ENCODE measurements at places on chromosomes 3 and 15.

DNA sequence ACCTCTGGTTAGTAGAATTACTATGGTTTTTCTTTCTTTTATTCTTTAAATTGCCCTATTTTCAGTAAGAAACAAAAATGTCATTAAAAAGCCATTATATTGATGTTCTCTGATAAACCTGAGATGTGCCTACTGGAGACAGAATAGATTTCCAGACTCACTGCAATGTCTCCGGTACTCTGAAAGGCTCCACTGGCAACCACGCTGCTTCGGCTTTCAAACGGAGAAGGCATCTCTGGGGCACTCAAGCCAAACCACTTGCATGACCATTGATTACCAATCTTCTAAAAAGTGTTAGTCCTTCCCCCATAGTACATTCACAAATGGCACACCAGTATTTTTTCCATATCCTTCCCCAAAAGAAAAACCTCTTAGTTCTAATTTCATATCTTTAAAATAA, 82.6 kb downstream of the CBLB start:
- DNase-seq: no peak

DNA sequence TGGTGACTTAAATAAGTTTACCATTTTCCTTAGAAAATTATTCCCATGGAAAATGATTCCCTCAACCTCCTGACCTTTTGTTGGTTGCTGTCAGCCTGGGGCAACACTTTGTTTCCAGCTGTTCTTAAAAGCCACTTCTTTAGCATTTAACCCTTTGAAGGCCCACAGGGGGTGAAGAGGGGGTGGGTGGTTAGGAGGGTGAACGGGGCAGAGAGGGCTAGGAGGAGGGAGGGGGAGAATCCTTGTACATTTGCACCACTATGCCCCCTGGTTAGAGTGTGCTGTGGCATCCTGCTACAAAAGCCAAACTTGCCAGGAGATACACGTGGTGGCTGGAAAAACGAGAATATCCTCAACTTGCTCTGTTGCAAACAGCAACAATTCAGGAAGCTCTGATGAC, 273.2 kb upstream of the RGMA start:
- no peak for DNase-seq

DNA sequence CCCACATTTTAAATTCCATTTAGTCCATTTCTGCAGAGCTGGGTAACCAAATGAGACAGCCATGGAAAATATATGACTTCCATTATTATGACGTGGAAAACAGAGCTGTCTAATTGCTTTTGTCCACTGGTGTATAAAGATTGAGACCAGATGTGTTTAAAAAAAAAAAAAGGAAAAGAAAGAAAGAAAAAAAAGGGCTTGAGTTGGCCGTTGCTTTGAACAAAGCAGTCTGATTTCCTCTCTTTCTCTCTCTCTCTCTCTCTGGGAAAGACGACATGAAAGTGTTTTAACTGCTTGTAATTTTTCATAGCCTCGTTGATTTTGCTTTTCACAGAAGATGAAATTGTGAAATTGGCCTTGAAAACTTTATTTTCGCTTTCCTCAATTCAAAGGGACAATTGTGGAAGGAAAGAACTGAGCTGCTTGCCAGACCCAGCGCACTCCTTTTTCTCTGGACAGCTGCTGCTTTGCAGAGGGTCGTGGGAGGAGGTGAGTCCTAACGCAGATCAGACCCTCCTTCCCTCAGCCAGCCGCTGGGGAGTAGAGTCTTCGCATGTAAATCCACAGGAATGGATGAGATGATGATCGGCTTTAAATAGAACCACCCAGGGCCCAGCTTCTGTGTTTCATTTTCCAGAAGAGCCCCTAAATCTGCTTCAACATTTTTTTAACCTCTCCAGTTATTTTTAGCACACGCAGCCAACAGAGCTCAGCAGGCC, 42.8 kb upstream of the UBE2E1 start:
- no peak for DNase-seq

- no peak for DNase-seq
Measured at GRCh38 chr3:49122886-49123545, 2.4 kb upstream of the USP19 start.

DNA sequence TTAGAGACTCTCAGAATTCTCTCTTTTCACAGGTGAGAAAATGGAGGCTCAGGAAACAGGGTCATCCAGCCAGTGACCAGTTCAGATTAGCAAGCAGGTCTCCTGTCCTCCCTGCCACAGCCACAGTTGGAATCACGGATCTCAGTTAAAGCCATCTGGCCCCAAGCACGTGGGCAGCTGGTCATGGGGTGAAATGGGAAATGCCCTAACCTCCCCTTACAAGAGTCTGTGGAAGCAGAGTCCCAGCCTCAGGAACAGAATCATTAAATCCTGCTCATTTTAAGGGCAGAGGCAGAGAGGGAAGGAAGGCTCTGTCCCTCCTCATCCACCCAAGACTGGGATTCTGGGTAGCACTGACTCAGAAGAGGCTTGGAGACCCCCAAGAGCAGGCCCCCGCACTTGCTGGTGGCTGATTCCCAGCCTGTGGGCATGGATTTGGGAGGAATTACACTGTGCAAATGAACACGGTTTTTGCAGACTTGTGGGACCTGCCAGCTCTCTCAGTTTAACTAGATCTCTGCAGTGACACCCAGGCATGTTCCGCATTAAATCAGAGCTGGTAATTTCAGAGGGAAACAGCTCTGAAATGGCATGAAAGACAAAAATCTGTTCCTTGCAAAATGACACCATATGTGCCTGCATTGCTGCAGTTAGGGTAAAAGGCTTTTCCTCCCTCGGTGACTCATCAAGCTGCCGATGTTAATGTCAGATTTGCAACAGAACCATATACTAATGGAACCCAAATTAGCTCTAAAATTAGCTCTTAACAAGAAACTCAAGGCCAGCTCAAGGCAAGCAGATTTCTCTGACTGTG, 89.0 kb downstream of the BDH1 start:
- no peak for DNase-seq

DNA sequence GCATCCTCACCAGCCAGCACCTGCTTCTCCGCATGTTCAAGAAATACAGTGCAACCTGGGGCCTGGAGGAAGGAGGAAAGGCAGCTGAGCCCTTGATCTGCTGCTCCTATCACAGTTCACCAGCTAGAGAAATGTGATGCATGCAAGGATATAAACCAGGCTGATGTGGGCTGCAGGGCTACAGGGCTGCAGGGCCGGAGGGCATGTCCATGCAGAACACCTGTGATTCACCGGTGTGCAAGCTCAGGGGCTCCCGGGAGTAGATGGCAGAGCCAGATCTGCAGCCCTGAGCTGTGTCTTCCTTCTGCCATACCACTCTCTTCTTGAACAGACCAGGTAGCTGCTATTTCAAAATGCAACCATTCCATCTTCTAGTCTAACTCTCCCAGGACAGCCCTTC, 84.9 kb downstream of the HMG20A start:
- DNase-seq: no peak

DNA sequence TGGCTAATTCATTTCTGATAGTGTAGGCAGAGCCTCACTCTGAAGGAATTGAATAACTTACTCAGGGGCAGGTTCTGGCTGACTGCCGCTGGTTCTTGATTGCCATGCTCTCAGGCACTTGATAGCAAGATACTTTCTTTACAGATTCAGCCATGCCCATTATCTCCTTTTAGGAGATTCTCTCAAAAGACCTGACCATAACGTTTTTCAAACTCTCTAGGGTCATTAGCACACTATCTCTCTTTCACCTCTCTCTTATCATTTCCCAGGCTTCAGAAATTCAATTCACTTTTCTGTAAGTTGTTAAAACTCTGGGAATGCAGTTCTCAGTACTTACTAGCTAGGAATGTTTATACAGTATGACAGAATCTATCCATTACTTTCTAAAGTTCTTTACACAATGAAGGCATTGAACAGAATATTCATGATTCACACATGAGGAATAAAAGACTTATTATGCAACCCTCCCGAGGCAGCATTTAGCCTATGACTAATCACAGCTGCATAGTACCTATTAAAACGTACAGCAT, 850.3 kb upstream of the CADM2 start:
- DNase-seq: no peak

DNA sequence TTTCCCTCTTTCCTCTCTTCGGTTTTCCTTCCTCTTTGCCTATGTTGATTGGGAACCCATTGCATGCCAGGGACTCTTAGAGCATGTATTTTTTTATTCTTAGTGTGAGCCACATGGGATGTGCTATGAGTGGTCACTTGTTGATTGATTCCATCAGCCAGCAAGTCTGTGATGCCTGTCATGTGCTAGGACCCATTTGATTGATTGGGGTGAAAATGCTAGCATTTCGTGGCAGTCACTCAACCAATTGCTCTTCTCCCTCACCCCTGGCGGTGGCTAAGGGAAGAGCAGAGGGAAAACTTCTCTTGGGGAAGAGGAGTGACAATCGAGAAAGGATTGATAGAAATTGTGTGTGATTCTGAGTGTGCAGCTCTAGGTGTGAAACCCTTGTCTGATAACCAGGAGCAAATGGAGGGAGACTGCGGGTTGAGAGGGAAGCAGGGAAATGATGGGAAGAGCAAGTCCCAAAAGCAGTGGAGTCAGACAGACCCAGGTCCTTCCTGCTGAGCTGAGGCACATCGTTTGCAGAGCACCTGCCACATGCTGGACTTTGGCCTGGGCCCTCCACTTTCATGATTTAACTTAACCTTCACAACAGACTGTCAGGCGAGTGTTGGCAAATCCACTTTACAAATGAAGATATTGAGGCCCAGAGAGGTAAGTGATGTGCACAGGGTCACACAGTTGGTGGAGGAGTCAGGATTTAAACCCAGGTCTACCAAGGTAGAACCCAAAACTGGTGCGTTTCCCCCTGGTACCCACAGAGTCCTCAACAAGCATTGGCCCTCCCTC, 40.0 kb downstream of the SLC6A11 start:
- DNase-seq: no peak

GRCh38 chr3:50155491-50155878, 361 bp downstream of the SEMA3F start:
- no peak for DNase-seq

DNA sequence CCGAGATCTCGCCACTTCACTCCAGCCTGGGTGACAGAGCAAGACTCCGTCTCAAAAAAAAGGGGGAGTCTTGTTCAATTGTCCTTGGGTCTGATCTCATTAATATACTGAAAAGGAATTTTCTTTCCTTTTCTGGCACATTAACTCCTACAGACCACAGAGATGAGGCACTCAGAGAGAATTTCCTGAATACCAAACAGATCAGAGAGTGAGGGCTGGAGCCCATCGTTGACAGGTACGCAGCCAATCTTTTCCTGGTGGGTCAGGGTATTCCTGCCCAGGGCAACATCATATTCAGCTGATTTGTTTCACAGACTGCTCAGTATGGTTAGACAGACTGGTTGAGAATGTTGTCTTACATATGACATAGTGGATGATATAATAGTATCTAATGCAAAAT, 82.8 kb upstream of the TNFSF10 start:
- DNase-seq: no peak

GRCh38 chr3:107370907-107371306, 6.3 kb upstream of the CCDC54 start:
- no peak for DNase-seq

- no peak for DNase-seq
Measured at GRCh38 chr3:99470841-99471240, 167.6 kb upstream of the COL8A1 start.

GRCh38 chr15:48855501-48856440, 22.2 kb upstream of the EID1 start:
- no peak for DNase-seq

DNA sequence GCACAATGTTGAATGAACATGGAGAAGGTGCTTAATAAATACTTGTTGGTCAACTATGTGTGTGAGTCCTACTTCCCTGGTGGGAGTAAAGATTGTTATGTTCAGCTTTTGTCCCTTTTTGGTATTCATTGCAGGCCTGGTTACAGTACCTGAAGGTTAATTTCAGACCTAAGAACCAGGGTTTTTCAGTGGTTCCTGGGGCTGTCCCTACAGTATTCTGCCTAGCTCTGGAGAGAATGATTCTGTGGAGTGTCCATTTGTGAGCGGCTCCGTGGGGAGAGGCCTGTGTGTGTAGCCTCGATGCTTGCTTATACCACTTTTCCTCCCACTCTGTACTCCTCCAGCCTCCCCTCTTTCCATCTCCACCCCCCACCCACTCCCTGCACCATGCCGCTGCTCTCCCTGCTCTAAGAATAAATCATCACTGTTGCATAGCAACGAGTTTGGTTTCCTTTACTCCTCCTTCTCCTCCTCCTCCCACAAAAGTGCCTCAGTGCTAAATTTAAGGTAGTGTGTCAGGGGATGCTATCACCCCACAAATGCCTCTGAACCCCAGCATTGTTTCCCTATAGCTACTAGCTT, 150.6 kb upstream of the ROPN1 start:
- no peak for DNase-seq

GRCh38 chr3:66107855-66108254, 69.1 kb upstream of the MAGI1 start:
- no peak for DNase-seq

- no peak for DNase-seq
Measured at GRCh38 chr3:6860149-6860953, 564 bp upstream of the GRM7 start.

DNA sequence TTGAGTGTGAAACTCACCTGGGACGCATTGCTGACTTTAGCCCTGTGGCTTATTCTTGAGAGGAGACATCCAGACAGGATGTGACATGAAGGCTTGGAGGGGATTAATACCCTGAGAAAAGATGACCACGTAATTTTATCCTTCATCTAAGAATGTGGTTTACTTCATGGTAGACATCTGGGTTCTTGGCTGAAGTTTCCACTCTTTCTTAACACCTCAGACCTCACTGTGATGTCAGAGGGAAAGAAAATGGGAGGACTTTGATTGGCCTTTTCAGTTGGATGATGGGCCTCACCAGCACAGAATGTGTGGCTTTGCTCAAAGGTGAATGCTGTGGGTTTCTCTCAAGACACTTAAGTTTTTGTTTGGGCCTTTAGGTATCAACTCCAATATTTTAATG, 16.5 kb downstream of the GORASP1 start:
- no peak for DNase-seq

- DNase-seq: no peak
Measured at GRCh38 chr3:143263852-143264513, 144.4 kb downstream of the CHST2 start.

DNA sequence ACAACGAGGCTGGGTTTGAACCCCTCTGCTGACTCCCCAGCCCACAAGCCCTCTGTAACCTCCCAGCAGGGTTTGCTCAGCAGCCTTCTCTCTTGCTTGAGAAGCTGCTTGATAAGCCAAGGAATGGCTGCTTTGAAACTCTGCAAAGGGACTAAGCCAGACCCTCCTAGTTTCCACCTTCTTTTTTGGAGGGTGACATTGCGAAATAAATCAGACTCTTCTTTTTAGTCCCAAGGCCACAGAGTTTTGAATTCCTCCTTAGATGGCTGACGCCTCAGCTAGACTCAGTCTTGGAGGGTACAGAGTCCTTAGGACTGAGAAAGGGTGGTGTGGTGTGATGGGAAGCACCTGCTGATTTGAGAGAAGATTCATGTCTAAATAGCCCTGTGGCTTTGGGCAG, 1.2 kb downstream of the TGM4 start:
- no peak for DNase-seq
